Omental fat pad (tissue), 4 donors: ENCODE measurements at places on chromosomes 2 and 18.

- no peak for DNase-seq
Observed at GRCh38 chr2:192126912-192127311, 67.8 kb downstream of the TMEFF2 start.

DNA sequence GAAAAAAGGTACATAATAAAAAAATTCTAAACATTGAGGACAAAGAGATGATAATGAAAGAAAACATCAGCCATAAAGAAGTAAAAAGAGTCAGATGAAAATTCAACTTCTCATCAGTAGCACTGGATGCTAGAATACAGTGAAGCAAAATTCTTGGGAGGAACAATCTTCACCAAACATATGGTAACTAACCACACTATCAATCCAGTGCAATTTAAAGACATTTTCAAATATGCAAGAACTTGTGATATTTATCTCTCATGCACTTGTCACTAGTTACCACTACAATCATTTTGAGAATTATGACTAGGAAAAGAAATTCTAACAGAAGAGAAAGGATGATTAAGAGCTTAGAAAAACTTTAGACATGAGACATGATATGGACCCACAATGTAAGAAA is 127.4 kb downstream of the RTTN start:
- no peak for DNase-seq

DNA sequence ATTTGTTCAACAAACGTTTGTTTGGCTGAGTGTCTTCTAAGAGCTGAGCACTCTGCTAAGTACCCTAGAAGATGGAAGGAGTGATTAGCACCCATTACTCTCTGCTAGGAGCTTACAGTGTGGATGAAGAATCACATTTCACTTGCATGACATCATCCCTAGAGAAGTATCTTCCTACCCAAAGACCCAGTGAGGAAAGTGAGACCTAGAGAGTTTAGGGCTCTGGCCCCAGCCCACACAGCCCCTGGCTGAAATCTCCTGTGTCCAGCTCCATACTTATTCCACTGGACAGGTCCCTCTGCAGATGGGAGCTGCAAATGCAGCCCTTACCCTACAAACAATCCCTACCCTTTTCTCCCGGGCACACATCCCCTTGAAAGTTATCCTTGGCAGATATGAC is 26.8 kb upstream of the EPAS1 start:
- DNase-seq, result no peak

GRCh38 chr2:180625006-180625844 is 355.2 kb upstream of the UBE2E3 start:
- no peak for DNase-seq

DNA sequence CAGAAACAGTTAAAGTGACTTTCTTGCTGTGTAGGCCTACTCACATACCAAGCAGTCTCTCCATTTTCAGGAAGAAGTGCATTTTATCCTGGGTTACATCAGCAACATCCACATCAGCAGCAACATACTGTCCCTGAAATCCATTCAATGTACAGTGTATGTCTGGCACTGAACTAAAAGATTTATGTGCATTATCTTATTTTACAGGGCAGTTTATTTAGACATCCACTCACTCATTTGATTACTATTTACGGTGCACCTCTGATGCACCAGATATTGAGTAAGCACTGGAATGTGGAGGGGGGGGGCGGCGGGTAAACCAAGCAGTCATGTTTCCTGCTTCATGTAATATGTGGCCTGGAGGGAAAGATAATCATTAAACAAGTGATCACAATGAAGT is 1128.2 kb downstream of the BCL11A start:
- no peak for DNase-seq

DNA sequence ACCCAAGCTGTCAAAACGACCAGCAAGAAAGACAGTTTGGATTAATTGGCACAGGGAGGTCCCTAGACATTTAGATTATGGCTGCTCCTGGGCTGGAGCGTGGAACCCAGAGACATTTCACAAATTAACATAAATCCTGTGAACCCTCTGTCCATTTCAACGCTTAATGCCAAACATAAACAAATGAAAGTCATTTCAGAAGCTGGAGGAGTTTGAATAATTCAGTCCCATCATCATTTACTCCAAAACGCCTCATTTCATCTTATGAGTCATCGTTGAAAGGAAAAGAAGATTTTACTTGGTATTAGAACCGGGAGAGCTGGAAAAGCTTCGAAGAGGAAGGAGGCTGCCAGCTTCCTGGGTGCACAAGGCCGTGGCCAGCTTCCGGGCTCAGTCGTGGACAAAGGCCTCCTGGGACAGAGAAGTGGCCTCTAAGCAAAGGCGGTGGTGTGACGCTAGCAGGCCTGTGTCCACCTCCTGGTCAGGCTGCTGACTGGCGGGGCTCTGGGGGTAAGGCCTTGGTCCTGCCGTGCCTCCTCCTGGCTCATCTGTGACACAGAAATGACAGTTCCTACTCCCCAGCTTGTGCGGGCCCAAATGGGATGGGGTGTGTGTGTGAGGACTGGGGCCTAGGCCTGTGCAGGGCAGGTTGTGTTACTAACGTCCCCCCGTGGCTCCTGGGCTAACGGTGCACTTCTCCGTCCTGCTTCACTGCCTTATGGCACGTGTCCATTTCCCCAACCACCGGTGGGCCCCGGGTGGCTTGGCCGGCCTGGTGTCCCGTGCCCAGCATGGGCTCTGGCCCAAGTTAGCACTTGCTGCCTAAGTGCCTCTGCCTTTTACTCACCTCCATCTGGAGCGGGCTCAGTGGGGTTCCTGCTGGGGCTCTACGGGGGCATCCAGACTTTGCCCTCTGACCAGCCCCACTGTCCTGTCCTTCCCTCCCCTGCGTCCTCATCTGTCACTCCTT is 71.6 kb downstream of the RRM2 start:
- no peak for DNase-seq
